ENCODE measurements at places on chromosomes 5 and 9.

DNA sequence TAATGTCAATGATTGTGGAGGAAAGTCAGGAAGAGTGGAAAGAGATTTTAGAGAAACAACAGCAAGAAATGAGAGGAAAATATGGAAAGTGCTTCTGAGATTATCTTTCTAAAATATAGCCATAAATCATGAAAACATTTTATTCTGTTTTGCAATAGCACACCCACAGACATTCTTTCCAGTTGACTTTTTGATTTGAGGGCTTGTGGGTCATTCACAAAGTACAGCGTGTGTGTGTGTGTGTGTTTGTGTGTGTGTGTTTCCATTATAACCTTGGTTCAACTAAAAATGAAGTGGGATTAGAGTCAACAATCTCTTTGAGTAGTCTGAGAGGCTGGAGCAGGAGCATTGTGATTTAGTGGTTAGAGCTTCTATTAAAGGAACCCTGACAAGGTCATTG is 116.6 kb upstream of the GAS1 start:
- no peak for DNase-seq

GRCh38 chr9:5999443-6000101 is 15.9 kb downstream of the RANBP6 start:
- no peak for DNase-seq

DNA sequence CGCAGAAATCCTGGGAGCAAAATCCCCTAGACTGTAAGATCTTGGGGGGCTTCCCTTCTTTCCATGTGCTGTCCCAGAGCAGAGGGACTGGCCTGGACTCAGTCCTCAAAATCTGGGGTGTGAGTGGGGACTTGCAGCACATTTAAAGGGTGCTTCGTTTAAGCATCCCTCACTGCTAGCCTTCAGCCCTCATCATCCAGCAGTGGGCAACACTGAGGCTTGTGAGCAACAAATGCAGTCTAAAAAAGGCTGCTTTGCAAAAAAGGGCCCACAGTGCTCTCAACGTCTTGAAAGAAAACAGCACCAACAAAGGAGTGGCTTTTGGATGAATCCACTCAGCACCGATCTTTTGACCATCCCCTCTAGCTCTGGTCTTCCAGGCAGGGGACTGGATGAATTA is 128.3 kb upstream of the TBC1D2 start:
- DNase-seq: no peak

DNA sequence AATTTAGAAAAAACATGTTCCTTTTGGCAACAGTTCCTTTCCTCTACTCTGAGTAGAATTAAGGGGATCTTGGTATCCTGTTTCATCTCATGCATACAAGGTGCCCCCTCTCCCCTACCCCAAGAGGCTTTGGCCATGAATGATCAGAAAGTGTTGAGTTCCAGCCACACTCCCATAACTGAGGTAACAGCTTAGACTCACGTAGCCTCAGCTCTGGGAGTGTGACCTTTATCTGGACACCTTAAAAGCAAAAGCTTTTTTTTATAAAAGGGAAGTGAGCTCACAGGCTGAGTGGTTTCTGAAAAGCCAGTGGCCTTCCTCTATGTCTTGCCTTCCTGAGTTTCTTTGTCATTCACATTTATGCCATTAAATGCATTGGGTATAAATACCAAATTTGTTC is 900 bp upstream of the HAVCR2 start:
- no peak for DNase-seq

GRCh38 chr9:134640506-134641172 is 964 bp upstream of the COL5A1 start:
- DNase-seq: no peak

DNA sequence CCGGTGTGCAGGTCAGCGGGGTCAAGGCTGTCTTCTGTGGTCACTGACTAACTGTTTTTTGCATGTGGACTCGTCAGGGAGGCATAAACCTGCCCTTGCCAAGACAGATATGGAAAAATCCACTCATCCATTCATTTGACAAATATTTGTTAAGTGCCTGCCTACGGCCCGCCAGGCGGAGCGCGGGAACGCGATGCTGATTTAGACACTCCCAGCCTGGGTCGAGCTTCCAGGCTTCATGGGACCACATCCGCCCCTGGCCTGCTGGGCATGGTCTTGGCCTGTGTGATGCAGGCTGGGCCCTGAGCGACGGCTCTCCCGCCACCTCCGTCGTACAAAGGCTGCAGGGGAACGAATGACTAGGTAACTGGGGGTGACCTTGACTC is 18.1 kb downstream of the MYMK start:
- DNase-seq: no peak

All from C1 segment of cervical spinal cord (tissue), 14 donors.